ENCODE measurements at places on chromosomes 6 and 20. TPM values are rescaled to one million over a fixed set of nuclear protein-coding genes. Genes with fewer than 3 reads are reported as not detected.

- peak; percentile 25 for ATAC-seq
These were observed 86.6 kb upstream of the PAX1 start for GRCh38 chr20:21618759-21619416.

DNA sequence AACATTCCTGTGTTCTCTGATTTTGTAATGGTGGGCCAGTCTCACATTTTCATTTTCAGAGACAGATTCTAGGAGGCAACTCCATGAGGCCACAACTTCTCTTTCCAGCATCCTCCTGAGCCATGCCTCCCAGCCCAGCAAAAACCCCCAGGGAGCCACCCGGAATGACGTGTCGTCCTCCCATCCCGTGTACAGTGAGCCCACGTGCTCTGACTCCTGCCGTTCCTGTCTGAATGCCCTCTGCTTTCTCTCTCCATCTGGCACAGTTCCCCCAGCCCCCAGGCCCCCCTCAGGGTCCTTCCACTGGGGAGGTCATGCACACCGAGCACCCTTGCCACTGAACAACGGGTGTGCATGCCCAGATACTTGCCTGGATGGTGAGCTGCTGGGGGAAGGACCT, 38.0 kb downstream of the C20orf203 start:
- peak; percentile 21 for ATAC-seq

Gene MMP24
- total RNA-seq: 0.92 TPM

Gene NNAT
- total RNA-seq: 318 TPM
